ENCODE measurements at places on chromosomes 7 and 10.

DNA sequence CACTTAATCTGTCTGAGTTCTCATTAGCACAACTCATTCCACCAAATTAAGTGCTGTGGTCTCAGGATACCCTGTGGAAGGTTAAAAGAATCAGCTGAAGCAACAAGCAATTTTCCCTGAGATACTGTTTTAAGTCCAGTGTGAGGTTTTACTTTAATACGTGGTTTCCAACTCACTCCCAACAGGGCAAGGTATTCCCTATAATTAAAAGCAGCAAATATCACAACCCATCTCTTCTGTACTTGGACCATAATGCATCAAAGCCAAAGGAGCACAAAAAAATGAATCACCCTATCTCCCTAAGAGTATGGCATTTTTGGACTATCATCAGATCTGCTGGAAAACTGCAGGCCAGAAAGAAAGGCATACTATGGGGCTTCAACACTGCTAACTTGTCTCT lies 4.9 kb downstream of the CADPS2 start:
- DNase-seq: no peak

GRCh38 chr10:110039254-110039653 lies 31.5 kb downstream of the ADD3 start:
- DNase-seq: no peak

DNA sequence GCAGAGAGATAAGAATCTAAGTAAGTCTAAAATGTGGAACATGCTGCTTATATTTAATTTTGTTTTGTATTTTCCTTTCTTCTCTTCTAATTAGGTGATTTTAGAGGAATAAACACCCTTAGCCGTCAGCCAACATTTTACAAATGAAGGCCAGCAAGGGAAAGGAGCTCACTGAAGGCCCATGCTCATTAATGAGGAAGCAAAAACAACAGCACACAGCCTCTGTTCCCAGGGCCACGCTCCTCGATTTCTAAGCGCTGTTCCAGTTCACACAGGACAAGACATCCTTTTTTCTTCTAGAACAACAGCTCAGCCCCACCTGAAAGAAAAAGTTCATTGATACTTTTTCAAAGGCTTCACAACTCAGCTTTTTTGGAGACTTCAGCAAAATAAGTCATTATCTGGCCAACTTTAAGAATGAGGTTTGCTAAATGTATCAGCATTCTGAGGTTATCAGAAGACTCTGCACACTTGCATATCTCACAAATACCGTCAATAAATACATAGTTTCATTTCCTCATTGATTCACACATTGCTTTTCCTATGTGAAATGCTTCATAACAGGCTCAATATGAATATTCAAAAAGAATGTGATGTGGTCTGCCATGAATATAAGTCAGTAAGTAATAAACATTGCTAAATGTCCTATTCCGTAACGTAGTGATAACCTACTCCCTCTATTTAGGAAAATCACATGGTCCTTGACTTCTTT lies 34.8 kb upstream of the SFMBT2 start:
- no peak for DNase-seq

DNA sequence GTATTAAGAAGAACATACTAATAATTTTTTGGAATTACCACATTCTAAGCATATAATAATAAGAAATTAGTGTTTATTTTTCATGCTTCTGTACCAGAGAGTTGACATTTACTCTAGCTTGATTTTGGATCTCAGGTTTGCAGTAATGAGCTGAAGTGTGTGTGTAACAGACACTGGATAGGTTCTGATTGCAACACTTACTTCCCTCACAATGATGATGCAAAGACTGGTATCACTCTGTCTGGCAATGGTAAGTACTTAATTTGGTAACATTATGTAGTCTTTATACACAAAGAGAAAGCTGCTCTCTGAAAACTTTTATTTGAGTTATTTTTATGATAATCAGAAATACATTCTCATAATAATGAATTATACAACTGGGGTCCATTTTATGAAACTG lies 54.1 kb downstream of the SRI start:
- no peak for DNase-seq

DNA sequence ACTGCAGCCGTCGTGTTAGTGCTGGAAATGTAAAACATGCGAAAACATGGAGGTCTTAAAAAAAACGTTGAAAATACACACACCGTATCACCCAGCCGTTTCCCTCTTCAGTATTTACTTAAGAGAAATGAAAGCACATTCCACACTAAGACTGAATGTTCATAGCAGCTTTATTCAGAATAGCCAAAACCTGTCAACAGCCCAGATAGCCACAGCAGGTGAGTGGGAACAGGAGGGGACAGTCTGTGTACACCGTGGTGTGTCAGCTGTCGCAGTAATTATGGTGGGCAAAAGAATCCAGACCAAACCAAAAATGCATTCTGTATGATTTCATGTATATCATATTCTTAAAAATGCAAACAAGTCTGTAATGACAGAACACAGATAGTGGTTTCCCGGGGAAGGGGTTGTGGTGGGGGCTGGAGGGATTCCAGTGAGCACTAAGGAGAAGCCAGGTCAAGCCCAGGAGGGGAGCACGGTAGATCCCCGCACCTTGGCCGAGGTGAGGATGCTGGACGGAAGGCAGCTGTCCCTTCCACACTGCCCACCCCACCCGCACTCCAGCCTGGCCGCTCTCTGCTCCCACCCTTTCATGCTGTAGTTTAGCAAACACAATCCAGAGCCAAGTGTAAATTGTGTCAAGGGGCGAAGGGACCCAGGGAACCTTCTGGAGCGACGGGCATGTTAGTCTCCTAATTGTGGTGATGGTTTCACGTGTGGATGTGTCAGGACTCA lies 123.6 kb downstream of the NKX6-2 start:
- DNase-seq: no peak

DNA sequence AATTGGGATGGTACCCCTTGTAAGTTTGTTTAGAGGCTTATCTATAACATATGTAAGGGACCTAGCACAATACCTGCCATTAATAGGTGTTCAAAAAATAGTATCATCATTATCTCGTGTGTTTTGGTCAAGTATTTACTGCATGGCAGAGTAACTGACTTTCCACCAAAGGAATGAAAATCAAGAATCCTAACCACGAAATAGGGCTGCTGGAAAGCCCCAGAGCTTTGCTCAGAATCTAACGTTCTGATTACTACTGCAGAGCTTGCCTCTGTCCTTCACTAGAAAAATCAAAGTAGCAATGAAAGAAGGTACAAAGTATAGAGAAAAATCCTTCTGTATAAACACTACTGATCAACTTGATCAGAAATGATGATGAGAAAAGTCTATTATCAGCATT lies 34.9 kb downstream of the DCLRE1C start:
- DNase-seq: no peak

DNA sequence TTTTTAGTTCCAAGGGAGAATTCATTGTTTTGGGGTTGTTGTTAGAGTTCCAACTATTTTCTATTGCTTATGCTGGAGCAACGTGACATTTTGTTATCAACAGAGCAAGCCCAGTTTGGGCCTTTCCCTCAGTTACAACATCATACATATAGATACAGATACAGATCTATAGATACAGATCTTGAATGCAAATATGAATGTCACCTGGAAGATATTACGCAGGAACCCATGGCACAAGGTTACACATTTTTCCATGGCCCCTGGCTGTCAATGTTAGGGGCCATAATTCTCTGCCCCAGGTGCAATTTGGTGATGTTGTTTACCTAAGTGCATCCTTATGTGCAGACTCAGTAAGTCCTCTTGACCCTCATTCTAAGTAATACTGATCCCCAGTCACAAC lies 3.6 kb upstream of the PODXL start:
- no peak for DNase-seq
